Stimulated activated CD8-positive, alpha-beta memory T cell treated with anti-CD3 and anti-CD28 coated beads, Interleukin-4, amount 100 ng/mL, for 1 hour (primary cell): ENCODE measurements at places on chromosomes 5 and 9.

DNA sequence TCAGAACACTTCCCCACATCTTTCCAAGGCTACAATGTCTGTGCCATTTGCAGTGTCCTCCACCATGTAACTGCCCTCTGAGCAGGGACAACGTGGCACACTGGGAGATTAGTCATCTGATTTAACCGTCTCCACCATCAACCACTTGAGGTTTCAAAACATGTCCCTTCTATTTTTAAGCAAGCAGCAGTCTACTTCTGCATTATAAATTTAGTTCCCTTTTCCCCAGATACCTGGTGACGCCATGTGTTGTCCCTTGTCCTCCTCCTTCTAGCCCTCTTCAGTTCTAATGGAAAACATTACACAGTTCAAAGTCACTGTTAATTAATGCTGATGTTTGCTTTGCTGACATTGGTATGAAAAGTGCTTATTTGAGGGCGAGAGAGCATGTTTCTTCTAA, 52.8 kb downstream of the ATP10B start:
- no peak for DNase-seq

DNA sequence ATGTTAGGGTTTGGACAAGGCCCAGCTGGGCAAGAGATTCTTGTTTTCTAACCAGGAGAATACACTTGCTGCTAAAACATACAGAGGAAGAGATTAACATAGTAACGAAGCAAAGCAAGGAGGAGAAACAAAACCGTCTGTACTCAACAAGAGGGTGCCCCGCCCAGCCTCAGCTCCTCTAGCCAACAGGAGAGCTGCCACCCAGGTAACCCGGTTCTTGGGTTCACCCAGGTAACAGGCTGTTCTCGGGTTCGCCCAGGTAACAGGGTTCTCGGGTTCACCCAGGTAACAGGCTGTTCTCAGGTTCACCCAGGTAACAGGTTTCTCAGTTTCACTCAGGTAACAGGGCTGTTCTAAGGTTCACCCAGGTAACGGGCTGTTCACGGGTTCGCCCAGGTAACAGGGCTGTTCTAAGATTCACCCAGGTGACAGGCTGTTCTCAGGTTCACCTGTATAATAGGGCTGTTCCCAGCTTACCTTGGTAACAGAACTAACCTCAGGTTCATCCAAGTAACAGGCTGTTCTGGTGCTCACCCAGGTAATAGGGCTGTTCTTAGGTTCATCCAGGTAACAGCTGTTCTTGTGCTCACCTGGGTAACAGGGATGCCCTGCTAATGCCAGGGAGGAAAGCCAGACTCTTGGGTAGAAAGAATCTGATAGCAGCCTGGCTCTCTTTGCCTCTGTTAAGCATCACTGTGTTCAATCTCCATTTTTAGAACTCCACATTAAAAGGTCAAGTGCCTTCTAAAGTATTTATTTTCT, 271.6 kb downstream of the SYK start:
- DNase-seq: no peak

GRCh38 chr5:44536650-44537260, 147.5 kb upstream of the FGF10 start:
- no peak for DNase-seq

DNA sequence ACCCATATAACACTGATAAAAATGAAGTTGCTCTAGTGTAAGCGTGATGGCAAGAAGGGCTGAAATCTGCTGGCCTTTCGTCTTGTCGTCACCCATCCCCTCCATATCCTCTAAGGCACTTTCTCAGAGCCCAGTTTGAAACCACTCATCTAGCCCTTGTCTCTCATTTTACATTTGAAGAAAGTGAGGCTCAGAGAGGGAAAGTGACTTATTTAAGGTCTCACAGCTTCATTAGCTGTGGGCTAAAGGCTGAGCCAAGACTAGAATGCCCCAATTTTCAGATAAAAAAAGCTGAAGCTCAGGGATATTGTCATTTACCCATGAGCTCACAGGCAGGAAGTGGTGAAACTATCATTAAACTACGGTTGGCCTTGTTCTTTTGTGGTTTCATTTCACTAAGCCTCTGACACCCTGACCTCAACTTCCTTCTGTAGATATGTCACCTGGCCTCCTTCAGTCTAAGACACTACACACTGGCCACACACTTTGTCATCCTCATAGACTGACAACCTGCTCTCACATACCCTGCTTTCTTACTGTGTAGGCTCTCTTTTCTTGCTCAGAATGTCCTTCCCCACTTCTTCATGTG, 176.7 kb upstream of the DMAC1 start:
- DNase-seq: peak; percentile 19

GRCh38 chr9:103819936-103820335, 274.2 kb upstream of the SMC2 start:
- DNase-seq: no peak

- no peak for DNase-seq
Observed at GRCh38 chr5:118616281-118616680, 372.1 kb downstream of the DTWD2 start.

- DNase-seq: no peak
Observed at GRCh38 chr5:149894237-149894636, 50.4 kb downstream of the PDE6A start.

GRCh38 chr9:81374459-81375186, 314.7 kb downstream of the TLE1 start:
- DNase-seq: no peak

GRCh38 chr5:157464519-157465171, 4.6 kb downstream of the NIPAL4 start:
- no peak for DNase-seq

GRCh38 chr9:134003237-134003636, 11.1 kb upstream of the VAV2 start:
- no peak for DNase-seq

DNA sequence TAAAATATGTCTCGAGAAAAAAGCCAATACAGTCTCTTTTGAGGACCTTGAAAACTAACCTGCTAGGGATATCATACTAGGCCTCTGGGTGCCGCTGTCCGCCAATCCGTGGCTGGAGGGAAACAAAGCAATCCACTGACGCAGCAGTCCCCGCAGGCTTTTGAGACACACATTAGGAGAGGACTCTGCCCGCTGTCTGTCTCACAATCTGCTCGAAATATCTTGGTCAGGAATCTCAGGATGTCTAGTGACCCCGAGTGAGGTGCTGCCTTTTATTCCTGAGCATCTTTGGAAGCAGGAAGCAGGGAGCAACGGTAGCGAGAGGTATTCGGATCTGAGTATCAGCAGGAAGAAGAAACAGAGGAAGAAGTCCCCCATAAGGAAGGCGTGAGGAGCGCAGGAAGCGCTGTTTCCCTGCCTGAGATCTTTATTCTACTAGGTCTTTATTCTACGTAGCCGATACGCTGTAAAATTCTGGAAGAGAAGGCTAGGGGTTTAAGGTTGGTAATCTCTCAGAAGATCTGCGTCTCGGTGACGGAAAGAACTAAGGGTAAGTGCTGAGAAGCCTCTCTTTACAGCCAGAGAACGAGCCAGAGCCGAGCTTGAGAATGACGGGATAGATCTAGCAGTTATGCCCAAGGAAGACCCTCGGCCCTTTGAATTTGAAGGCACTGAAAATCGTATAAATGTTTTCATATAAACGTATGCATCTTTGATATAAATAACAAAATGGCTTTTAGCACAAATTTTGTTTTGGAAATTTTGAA, 4.0 kb upstream of the PCDHGA1 start:
- peak; percentile 54 for DNase-seq

DNA sequence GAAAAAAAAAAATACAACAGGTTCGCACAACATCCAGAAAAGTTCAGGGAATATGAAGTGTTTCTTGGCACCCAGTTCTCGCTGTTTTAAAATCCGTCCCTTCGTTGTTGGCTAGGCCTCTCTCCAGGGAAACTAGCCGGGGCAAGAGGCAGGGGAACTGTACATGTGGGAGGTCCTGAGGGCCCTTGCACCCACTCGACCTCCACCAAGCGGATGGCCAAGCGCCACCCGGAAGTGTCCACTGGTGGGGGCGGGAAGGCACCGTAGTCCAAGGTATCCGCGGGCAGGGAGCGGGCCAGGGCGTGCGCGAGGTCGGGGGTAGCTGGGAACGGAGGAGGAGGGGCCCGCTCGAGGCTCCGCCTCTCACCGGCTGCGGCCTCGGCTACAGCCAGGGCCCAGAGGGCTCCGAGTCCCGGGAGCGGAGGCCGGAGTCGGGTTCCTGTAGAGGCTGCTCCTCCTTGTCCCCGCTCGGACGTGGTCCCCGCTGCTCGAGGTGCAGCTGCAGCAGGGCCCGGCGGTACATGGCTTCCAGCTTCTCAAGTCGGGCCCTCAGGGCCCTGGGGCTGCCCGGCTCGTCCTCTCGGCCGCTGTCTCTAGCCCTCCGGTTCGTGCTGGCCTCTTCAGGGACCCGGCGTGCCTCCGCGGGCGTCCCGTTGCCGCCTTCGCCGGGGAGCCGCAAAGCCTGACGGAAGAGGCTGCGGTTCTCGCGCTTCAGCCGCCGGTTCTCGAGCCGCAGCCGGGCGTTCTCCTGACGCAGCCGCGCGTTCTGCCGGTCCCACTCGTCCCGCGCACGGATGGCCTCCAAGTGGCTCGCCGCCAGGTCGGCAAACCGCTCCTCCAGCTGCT, 720 bp downstream of the TUSC1 start:
- DNase-seq: no peak

- DNase-seq: no peak
Observed at GRCh38 chr9:5721279-5722087, 92.6 kb downstream of the RIC1 start.

DNA sequence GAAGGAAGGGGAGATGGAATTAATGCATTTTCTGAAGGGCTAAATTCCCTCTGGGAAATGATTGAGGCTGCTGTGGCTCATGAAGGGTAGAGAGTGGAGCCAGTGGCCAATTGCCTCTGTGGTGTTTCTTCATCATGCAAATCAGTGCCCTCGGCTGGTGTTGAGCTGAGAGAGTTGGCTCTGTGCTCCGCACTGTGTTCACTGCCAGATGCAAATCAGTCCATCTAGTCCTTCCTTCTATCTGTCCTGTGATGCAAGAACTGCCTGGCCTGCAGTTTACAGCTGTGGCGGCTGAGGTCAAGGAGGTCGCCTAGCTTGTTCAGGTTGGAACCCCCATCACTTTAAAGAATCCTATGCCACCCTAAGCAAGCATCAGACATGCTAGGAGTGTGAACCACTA, 6.0 kb downstream of the TMEM171 start:
- DNase-seq: no peak

DNA sequence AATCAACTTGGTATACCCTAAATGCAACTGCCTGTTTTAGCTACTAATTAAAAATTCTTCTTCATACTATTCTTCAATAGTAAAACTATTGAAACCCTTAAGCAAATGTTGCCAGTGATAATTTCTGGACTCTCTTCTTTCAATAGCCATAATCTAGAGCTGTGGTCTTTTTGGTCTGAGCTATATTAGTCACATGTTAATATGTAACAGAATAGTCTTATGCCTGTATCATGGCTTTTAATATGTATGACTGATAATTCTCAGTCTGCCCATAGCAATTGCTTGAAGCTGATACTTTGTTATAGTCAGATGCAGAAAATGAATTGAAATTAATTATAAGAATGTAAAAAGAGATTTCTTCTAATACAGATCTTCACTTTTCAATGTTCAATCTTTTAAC, 1871.9 kb upstream of the CDH6 start:
- no peak for DNase-seq
